Esophagus muscularis mucosa (tissue), 4 donors: ENCODE measurements at places on chromosomes 7 and 10. TPM values are rescaled to one million over a fixed set of nuclear protein-coding genes. Genes with fewer than 3 reads are reported as not detected.

STK31 gene
- under 0.01 TPM for total RNA-seq

DNA sequence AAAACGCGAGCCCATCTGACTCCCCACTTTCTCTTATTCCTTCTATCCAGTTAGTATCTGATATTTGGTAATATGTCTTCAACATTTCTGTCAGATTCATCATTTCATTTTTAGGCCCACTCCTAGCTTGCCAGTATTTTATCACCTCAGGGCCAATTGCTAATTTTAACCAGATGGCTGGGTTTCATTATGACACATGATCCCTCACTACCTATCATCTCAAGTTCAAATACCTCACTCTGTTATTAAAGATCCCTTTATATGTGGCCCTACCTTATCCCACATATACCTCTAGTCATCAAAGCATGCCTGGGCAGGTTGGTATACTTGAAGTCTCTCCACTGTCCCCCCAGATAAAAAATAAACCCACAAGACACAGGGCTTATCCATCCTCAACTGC lies 104.9 kb downstream of the RNLS start:
- no peak for DNase-seq

- DNase-seq: no peak
Measured at GRCh38 chr10:109912335-109913281, 10.7 kb downstream of the XPNPEP1 start.

COL17A1 gene
- 0.26 TPM for total RNA-seq

DNA sequence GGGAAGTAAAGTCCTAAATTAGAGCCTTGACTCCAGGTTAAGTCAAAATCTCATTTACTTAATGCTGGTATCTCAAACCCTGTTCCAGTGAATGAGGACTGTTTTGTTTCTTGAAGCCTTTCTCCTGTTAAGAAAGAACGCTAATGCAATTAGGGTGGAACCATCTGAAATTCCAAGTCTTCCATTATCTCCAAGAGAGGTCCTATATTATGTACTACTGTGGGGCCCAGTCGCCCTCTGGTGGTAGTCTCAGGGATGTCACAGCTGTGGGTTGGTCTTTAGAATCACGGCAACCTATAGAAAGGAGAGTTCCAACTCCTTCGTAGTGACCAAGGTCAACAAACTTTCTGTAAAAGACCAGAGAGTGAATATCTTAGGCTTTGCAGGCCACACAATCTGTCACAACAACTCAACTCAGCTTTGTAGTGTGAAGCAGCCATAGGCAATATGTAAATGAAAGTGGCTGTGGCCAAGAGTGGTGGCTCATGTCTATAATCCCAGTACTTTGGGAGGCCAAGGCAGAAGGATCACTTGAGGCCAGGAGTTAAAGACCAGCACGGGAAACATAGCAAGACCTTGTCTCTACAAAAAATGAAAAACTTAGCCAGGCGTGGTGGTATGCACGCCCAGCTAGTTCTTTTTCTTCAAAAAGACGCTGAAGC lies 9.3 kb downstream of the RPP38 start:
- DNase-seq: no peak

- no peak for DNase-seq
Measured at GRCh38 chr7:97601931-97602457, 129.9 kb upstream of the TAC1 start.

- DNase-seq: no peak
Measured at GRCh38 chr10:14543046-14543903, 212.6 kb upstream of the FRMD4A start.

DNA sequence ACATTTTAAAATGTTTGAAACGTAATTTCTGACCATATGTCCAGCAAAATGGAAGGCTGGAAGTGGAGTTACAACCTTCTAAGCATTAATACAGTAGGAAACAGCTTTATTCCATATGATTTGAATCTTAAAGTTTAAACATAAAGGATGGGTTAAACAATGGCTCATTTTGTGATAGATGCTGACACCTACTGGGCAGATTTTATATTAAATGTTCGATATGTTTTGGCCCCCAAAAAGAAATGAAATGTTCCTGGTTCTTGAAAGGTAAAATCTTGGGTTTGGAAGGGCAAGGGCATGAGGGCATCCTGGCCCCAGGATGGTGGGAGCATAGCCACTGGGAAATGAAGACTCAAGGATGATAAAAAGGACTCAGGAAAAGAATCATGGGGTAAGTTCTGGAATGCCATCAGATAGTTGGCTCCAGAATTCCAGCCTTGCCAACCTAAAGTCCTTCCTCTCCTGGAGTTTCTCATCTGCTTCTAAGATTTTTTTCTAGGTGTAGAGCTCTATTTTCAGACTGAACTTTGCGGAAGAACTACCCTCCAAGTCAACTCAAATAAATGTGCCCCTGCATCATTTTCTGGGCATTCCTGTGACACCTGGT lies 34.6 kb upstream of the SLC35G1 start:
- DNase-seq: no peak

NFKB2 gene
- 47.0 TPM for total RNA-seq

FKBP6 gene
- total RNA-seq: not detected

DNA sequence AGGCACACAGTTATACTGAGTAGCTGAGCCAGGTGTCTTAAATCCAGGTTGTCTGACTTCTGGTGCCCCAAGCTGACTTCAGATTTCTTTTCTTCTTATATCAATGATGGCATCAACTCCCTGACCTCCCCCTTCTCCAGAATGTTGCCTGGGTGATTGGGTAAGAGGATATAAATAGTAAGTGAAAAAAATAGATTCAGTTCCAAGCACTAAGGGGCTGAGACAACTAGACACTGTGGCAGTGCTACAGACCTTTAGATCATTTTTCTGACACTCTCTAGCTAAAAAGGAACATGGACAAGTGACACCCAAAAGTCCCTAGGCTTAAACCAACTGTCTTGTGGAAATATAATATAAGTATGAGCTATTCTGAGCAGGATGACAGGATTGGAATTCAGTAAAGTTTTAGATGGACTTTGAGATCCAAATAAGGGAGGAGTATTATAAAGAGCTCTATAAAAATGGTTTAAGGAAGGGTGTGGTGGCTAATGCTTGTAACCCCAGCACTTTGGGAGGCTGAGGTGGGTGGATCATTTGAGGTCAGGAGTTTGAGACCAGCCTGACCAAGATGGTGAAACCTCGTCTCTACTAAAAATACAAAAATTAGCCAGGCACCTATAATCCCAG lies 589.1 kb upstream of the GALNT17 start:
- no peak for DNase-seq

DNA sequence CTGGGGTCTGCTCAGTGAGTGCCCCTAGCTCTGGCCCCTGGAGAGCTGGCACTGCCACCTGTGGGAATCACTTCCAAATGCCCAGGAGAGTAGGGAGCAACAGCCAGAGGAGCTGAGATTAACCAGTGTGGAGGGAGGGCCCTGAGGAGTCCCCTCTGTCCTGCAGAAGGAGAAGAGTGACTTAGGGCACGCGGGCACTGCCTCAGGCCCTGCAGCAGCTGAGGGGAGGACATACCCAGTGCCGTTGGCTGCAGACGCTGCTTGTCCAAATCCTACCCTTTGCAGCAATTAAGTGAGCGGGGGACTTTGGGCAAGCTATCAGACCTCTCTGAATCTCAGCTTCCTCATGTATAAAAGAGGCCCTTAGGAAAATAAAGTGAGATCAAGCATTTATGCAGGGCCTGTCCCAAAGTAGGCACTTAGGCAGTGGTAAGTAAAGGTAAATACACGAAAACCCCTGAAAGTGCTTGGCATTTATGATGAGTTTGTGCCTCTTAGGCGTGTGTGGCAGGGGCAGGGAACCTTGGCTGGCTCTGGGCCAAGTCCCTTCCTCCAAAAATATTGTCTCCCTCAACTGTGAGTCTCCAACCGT lies 16.9 kb downstream of the PRF1 start:
- DNase-seq: no peak

SUN3 gene
- not detected for total RNA-seq

GRCh38 chr10:24518411-24518810 lies 205.3 kb downstream of the ARHGAP21 start:
- DNase-seq: no peak

MUC12 gene
- total RNA-seq: not detected

SEMA3D gene
- total RNA-seq: 1.2 TPM
